ENCODE measurements at places on chromosomes 5 and 9. TPM values are rescaled to one million over a fixed set of nuclear protein-coding genes. Genes with fewer than 3 reads are reported as not detected.

DNA sequence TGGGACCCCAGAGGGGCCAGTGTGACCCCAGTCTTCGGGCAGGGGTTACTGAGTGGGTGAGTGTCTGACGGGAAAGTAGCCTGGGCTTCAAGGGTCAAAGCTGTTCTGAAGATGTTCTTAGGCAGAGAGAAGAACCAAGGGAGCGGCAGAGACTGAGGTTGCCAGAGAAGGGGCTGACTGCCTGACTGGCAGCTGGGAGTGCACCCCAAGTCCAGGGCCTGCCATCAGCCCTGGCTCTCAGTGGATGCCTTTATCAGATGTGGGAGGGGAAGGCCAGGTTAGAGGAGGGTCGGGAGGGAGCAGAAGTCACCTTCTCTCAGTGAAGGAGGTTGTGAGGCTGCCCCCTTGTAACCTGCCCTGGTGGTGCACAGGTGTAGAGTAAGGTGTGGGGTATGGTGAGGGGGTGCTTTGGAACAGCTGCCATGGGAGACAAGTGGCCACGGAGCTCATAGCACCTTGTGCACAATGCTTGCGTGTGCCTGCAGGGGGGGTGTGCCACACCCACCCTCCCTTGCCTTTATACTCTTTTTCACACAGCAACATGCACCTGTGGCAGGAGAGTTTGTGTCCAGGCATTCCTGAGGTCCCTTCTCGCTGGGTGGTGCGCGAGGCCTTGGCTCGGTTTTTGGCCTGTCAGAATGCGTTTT, 18.9 kb downstream of the RALGPS1 start:
- no peak for DNase-seq

- no peak for DNase-seq
Observed at GRCh38 chr5:134242146-134242545, 16.3 kb upstream of the PPP2CA start.

The HACD4 gene
- 3.0 TPM for polyA plus RNA-seq

DNA sequence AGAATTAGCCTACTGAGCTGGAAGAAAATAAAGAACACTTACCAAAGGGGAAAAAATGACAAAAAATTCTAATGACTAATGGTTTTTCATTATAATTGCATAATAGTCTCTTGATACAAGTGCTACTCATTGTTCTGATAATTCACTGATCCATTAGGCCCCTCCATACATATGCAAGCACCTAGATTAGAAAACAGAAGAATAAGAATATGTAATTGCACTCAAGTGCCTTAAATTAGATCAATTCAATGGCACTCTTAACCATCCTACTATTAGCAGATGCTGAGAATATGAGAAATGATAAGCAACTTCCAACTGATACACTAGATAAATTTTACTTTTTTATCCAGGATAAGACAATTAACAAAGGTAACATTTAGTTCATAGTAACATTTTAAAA, 440.9 kb upstream of the C9orf72 start:
- no peak for DNase-seq

- no peak for DNase-seq
Observed at GRCh38 chr9:134795446-134795845, 85.2 kb upstream of the FCN2 start.

- no peak for DNase-seq
Observed at GRCh38 chr5:56319526-56320181, 86.5 kb upstream of the ANKRD55 start.

DNA sequence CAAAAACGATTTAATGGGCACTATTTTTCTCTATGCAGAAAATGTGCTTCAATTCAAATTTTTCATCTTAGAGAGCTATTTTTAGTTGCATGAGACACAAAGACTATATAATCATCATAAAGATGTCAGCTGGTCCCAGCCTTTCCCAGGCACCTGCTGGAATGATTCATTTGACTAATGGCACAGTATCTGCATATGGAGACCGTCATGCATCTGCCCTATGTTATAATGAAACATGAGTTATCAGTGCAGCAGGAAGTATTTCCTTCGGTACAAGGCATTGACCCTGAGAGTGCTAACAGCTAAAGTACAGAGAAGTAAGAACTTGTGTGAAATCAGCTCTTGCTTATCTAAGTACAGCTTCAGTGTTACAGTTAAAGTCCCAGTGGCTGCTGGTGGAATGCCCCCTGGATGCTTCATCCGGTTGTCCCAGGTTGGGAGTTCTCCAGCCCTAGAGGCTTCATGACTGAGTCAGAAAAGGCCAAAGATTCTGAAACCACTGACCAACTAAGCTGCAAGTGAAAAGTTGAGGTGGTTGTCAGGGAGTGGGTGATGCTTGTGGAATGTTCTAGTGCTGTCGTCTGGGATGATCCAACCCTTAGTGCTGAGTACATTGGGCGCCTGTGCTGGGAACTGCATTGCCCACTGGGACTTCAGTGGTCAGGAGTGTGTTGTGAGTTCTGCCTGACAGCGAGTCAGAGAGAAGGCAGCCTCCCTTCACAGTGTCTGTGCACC, 57.2 kb downstream of the MTRR start:
- DNase-seq, result no peak

DNA sequence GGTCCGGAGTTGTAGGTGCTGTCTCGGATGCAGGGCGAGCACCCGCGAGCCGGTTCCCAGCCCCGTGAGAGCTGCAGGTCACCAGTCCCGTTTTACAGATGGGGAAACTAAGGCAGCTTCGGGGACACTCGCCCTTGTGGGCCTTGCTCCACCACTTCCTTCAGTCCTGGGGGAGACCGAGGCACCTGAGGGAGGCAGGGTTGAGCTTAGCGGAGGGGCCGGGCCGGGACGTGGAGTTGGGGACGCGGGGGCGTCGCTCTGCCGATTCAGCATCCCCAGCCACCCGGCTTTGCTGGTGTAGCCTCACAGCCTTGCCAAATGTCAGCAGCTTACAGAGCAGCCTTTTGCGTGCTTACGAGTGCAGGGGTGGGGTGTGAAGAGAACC, 530 bp downstream of the BBLN start:
- DNase-seq, result no peak

GRCh38 chr5:165627548-165628170, 2122.2 kb downstream of the MAT2B start:
- no peak for DNase-seq

GRCh38 chr5:159345861-159346260, 15.6 kb upstream of the IL12B start:
- no peak for DNase-seq

- DNase-seq, result no peak
Observed at GRCh38 chr9:77843871-77844155, 187.8 kb downstream of the GNAQ start.

GRCh38 chr5:485946-486491, 38.2 kb downstream of the SLC9A3 start:
- no peak for DNase-seq

The CEP120 gene
- 21.2 TPM for polyA plus RNA-seq

- no peak for DNase-seq
Observed at GRCh38 chr9:136613824-136614371, 48.8 kb upstream of the EGFL7 start.

DNA sequence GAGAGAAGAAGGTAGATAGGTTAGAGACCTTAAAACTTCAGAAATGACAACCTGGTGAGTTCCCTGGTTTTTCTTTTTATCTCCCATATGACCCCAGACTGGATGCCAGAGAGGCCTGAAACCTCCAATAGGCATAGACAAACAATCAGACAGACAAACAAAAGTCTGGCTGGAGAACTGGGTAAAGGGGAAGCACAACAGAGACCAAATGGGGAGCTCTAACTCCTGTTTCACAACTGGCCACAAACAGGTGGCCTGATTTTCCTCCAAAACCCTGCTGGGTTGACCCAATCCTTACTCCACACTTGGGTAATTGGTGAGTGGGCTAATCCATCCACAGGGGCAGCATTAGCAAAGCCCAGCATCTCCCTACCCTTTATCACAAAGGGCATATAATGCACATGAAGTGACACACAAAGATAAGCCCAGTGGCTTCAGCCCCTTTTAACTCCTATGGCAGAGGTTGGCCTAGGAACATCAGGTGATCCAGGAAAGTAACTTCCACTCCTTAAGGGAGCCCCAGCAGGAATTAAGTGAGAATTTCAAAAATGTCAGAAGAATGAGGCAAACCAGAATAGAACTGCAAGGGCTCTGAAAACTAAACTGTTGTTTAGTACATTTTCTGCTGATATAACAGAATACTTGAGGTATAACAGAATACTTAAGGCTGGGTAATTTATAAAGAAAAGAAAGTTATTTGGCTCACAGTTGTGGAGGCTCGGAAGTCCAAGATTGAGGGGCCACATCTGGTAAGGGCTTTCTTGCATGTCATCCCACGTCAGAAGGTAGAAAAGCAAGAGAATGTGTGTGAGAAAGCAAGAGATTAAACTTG, 60.9 kb upstream of the ROR2 start:
- no peak for DNase-seq

DNA sequence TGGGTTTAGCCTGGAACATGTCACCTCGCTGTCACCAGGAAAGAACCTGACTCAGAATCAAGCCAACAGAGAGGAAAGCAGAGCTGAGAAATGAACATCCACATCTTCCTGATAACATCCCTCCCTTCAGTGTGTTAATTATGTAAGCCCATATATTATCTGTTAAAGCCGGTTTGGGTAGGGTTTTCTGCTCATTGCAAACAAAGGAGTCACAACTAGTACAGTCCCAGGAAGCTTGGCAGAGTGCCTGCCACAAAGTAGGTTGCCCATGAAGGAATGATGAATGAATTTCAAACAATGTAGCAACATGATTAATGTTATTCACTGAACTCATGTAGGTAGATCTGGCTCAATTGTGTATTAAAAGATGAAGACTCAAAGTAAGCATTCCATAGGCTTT, 10.4 kb upstream of the PPARGC1B start:
- no peak for DNase-seq

- DNase-seq, result no peak
Observed at GRCh38 chr5:82656341-82656761, 378.2 kb upstream of the RPS23 start.

- no peak for DNase-seq
Observed at GRCh38 chr9:79284081-79284480, 287.7 kb upstream of the TLE4 start.

GRCh38 chr5:119276978-119277377, 78.8 kb upstream of the TNFAIP8 start:
- DNase-seq, result no peak

DNA sequence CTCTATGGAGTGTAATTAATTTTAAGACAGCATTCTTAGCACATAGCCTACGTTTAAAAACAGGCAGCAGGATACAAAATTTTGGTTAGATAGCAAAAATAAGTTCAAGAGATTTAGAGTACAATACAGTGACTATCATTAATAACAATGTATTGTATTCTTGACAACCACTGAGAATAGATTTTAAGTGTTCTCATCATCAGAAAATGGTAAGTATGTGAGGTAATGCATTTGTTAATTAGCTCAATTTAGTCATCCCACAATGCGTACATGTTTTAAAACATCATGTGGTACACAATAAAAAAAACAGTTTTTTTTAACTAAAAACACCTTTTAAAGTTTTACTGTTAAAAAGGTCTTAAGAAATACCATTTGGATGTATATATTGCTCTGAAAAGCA, 94.2 kb downstream of the MUSK start:
- no peak for DNase-seq

DNA sequence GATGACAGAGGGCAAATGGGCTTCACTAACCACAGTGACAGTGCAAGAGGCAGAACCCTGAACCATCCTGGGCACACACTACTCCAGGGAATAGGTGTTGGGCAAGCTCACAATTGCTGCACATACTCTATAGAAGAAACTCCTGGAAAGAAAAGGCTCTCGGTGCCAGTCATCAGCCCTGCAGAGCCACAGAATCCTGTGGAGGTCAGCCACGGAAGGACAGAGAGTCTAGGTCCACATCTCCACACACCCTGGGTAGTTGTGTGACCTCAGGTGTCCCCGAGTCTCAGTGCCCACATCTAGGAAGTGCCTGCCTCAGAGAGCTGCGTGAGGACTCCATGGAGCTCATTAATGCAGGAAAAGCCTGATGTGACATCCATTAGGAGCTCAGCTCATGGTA, 16.0 kb upstream of the ANGPTL2 start:
- no peak for DNase-seq

The ZNF608 gene
- polyA plus RNA-seq, result 58.8 TPM

GRCh38 chr9:84793251-84793650, 123.7 kb downstream of the NTRK2 start:
- DNase-seq, result no peak

The PHF24 gene
- polyA plus RNA-seq, result 0.21 TPM

DNA sequence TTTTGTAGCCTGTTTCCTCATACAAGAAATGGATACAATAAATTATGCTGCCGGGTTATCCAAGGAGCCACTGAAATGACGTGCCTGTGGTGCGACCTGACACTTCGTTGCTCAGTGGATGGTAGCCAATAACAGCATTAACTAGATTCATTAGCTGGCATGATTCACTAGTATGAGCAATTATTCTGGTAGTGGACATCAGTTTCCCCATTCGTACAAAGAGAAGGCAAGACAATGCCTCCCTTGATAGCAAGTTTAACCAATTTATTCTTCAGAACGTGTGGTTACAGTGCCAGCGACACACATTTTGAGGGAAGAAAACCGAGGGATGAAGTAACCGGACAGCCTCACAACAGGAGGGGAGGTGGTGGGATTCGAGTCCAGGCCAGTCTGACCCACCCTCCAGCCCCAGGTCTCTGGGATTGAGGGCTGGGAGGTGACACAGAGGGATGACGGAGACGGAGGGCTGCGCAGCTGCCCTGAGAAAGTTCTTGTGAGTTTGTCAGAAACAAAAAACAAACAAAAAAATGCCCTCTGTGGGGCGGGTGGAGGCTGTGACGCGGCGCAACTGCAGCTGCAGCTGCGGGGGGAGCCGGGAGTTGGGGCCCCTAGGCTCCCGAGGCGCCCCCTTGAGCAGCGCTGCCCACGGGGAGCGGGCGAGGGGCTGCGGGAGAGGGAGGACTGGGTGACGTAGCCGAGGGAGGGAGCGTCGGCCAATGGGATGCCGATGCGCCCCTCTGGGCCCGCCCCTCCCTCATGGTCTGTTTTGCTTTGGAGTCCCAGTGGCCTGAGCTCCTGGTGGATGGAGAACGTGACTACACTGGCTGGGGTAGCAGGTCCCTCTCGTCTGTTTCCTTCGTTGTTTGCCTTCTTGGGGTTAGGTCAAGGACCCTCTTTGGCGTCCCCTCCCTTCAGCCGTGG, 10.9 kb downstream of the LHX2 start:
- no peak for DNase-seq

DNA sequence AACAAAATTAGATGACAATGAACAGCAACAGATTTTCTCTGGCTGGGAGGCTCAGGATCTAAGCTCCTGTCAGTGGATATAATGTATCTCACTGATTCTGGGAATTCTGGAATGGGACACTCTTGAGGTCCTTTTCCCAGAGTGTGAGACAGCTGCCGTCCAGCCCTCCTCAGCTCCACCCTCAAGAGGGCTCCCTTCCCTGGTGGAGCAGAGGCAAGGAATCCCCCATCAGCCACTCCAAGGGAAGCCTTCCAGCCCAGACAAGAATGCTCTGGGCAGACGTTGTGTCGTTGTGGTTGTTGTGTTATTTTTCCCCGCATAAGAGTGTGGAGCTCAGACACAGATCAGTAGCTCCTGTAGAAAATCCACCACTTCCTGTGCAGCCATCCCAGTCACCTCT, 47.7 kb upstream of the ATP10B start:
- DNase-seq, result no peak

DNA sequence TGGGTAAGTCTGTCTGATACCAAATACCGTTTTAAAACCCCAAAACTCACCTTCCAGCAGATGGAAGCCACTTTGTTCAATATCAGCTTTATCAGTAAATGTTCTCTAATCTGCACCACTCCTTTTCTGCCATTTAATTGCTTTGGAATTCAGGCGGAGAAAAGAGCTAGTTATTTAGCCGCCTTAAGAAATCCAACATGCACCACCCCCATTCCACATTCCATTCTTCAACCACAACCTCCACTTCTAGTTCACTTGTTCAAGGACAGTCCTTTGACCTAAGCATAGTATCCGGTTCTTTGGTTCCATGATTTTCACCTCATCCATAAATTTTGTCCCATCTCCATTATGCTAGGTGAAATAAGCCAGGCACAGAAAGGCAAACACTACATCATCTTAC, 240.1 kb downstream of the DNAH5 start:
- DNase-seq, result no peak
